ELR (cell line): ENCODE measurements at places on chromosomes 7 and 10.
A peak's percentile ranks its signal among the peaks of the same experiment; 100 is the strongest.

- no peak for DNase-seq
Measured at GRCh38 chr10:76149182-76149581, 717.8 kb downstream of the LRMDA start.

DNA sequence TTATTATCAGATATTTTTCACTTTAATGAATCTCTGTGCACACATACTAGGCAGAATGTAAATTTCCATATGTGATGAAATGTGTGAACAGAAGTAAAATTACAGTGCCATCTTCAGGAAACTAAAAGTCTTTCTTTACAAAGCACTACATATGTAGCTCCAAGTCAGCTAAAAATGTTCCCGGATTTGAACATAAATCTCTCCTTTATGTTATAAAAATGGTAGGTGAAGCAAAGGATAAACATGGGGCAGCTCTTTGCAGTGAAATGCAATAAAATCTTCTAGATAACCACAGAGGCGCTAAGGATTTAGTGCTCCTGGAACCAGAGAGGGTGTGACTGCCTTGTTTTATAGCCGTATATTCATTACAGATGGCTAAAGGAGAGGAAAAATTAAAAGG lies 104.9 kb upstream of the C7orf33 start:
- DNase-seq: no peak

DNA sequence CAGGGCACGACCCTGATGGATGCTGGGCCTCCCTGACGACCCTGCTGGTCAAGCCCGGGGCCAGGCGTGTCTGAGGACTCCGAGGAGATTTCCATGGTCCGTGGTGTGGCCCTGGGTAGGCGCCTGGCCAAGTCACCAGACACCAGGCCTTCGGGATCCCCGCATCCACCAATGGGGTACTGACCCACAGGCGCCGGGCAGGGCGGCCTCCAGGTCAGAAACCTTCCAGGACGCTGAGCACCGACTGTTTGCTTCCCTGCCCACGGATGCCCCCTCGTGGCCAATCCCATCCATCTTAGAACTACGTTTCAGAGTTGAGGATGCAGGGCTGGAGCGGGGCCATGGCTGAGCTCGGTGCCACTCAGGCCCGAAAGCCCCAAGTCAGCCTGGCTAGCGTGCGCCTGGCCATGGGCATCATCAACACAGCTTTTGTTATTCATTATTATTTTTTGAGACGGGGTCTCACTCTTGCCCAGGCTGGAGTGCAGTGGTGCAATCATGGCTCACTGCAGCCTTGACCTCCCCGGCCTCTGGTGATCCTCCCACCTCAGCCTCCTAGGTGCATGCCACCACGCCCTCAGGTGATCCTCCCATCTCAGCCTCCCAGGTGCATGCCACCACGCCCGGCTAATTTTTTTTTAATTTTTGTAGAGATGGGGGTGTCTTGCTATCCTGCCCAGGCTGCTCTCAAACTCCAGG lies 7.1 kb upstream of the AMZ1 start:
- peak; percentile 87 for DNase-seq

GRCh38 chr10:123381224-123381623 lies 227.0 kb downstream of the BUB3 start:
- DNase-seq: peak; percentile 27

DNA sequence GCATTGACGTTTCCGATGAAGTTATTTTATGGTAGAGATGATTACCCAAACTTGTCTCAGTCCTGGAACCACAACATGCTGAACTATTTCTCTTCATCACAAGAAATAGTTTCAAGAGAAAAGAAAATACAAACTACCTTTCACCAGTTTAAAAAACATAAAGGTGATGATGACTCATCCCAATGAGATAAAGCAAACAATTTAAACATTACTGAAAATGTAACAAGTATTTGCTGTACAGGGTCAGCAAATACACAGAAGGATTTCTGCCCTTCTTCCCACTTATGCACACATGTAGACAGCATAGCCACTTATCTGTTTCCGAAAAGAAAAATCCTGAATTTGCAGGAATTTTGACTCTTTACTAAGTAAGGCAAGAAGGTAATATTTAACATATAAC lies 50.8 kb downstream of the RHOBTB1 start:
- no peak for DNase-seq

DNA sequence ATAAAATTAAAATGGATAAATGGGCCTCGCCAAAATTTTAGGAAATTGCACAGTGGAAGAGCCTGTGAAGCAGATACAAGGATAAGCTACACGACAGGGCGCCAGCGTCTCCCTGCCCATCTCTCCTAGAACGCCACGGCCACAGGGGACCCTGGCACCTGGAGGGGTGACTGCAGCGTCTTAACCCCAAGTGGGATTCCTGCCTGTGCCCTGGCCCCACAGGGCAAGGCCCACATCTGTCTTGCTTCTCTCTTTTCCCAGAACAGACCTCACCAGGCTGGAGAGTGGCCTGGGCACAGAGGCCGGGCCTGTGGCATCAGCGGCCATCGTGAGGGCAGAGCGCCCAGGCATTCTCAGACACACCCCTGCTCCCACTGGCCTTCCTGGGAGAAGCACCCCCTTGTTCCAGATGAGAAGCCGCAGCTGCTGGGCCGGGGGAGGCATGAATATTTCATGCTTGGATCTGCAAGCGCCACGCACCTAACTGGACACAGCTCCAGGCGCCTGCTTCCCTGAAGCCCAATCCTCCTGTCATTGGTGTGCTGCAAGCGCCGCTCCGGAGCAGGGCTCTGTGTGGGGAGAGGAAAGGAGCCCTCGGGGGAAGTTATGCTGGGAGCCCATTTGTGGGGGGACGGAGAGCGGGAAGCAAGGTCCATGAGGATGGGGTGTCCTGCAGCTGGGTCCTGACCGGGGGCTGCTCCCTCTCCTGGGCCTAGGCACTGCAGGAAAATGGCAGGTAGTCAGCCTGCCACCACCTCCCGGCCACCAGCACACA lies 153.5 kb downstream of the ELFN1 start:
- no peak for DNase-seq

DNA sequence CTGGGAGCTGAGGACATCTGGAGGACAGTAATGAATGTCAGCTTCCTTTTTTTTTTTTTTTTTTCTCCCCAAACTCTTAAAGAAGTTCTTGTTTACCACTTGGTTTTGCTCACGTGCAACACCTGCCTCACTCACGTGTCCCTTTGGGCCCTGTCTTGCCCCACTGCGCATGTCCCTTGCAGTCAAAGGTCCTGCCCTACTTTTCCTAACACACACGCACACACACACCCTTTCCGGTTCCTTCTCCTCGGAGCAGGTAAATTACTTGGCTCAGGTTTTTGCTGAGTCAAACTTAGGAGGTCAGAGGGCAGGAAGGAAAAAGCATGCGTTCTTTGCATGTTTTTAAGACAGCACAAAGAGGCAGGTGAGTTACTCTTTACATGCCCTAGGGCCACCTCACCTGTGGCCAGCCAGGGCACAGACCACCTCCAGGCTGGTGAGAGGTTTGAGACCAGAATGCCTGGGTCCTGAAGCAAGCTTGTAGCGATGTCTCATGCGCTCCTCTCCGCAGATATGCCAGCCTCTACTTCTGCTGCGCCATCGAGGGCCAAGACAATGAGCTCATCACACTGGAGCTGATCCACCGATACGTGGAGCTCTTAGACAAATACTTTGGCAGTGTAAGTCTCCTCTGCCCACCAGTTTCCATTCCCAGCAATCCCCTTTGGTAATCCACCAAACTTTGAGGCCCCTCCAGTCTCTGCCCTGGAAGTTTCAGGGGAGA lies 2.8 kb downstream of the AP1S1 start:
- no peak for DNase-seq
